Hepatocyte (in vitro differentiated cells): ENCODE measurements at places on chromosomes 13 and 19.

DNA sequence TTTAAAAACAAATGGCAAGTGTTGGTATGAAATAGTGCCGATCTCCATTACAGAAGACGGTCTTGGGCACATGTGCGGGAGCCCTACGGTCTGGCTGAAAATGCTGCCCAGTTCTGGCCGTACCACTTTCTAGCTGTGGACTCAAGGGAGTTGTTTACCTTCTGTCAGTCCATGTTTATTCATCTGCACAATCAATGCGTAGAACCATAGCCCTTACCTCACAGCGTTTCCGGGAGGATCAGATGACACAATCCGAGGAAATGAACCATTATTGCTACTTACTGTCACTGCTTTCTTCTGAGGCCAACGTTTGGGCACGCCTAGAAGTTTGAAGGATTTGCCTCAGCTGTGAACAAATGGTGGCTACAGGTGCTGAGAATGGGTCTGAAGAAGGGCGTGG is 31.2 kb downstream of the GADD45B start:
- DNase-seq = peak; percentile 73

- DNase-seq = no peak
Observed at GRCh38 chr19:51784109-51784785, 10.7 kb upstream of the FPR3 start.

GRCh38 chr13:39682788-39683187 is 27.3 kb downstream of the COG6 start:
- DNase-seq = no peak

- peak; percentile 68 for DNase-seq
Observed at GRCh38 chr13:70310396-70311119, 202.3 kb upstream of the KLHL1 start.

DNA sequence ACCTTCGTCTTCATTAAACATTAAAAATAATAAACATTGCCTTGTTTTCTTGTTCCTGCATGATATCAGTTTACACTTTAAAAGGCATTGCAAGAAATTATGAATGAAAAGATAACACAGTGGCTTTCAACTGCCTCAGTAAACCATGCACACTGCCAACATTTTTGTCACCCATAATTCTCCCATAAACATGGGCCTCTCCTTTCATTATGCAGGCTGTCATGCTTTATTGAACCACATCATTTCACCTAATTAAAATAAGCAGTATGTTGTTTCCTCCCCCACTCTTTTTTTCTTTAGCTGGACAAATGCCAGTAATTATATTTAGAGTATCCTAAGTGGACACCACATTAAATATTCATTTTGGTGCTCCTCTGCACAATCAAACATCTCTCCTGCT is 1566.5 kb upstream of the SLC10A2 start:
- DNase-seq = no peak

DNA sequence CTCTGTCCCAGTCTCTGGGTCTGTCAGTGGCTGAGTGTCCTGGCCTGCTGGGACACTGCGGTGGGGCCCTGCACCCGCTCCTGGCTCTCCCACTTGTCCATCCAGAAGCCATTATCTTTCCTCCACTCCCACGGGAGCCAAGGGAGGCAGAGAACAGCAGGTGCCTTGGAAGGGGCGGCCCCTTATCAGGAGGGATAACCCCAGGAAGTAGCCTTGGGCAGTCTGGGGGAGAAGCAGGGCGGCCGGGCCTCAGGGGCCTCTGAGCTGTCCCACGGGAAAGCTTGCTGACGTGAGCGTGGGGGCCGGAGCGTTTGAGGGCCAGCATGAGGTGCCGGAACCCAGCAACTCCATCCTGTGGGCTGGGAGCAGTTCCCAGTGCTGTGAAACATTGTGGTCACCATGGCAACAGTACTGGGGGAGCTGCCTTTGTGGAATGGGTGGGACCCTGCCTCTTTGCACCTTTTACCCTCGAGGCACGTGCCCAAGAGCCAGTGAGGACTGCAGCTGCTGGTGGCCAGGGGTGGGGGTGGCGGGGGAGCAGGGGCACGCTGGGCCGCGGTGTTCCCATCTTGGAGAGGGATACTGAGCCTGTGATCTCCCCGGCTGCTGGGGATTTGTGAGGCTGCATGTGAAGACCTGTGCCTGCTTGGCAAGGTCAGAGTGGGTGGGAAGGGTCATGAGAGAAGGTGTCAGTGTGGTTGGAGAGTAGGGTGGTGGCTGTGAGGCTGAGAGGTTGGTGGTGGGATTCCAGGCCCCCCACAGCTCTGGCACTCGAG is 20.9 kb downstream of the KLHL26 start:
- DNase-seq = peak; percentile 51

GRCh38 chr13:34750078-34750931 is 191.8 kb upstream of the NBEA start:
- DNase-seq = peak; percentile 31

DNA sequence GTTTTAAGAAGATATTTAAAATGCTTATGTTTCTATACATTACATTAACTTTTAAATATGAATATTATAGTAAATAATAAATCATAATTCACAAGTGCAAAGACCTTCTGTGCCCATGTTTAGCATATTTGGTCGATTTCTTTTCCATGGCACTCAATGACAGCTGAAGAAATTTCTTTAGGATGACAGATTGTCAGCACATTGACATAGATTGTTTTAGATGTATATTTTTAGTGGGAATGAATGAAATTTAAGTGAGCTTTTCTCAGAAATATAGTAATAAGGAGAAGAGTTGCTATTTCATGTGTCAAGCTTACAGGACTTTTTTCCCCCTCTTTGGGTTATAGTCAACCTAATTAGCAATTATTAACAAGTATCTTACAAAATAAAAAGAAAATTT is 256.5 kb downstream of the SHISA2 start:
- no peak for DNase-seq

DNA sequence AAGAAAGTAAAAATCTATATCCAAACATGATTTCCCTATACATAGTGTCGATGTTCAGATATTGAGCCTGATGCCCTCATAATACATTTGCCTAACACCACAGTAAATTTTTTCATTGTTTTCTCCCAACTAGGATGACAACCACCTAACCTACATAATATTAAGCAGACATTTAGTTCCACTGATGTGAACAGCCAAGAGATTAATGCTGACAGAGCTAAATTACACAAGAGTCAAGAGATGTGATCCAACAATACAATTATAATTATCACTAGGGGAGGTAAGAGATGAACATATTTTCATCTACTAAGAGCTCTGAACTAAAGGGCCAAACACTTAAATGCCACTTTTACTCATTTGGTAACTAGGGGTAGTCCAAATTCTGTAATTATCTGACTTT is 145.9 kb downstream of the DACH1 start:
- no peak for DNase-seq

DNA sequence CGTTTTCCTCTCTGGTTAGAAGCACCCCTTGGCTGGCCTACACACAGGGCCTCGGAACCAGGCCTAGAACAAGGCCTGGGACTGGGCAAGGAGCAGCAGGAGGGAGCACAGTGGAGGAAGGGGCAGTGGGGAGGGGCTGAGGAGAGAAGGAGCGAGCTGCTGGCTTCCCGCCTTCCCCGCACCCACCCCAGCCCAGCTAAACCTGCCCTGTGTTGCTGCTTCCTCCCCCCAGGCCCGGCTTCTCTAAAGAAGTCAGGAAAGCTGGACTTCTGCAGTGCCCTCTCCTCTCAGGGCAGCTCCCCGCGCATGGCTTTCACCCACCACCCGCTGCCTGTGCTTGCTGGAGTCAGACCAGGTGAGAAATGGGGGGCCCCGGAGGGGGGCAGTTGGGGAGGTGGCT is 24.3 kb downstream of the LYL1 start:
- DNase-seq = no peak

- DNase-seq = no peak
Observed at GRCh38 chr19:32350987-32351348, 5.6 kb downstream of the ZNF507 start.

GRCh38 chr19:2440515-2440914 is 13.1 kb upstream of the TIMM13 start:
- DNase-seq = no peak

GRCh38 chr13:94192431-94192975 is 287.0 kb downstream of the DCT start:
- peak; percentile 21 for DNase-seq
